ENCODE measurements at places on chromosomes 1 and 21. TPM values are rescaled to one million over a fixed set of nuclear protein-coding genes. Genes with fewer than 3 reads are reported as not detected.

PALMD gene
- total RNA-seq = 1.0 TPM

SFT2D2 gene
- total RNA-seq = 24.7 TPM

GRCh38 chr1:56050911-56051310 lies 528.5 kb downstream of the PLPP3 start:
- no peak for ATAC-seq

GRCh38 chr1:184190616-184191015 lies 139.1 kb downstream of the TSEN15 start:
- no peak for ATAC-seq

- peak; percentile 62 for ATAC-seq
Measured at GRCh38 chr1:197774466-197775281, 606 bp downstream of the DENND1B start.

ZBTB7B gene
- total RNA-seq = 8.8 TPM

SNX7 gene
- 23.0 TPM for total RNA-seq

RIMKLA gene
- total RNA-seq = 0.61 TPM

STIL gene
- 1.2 TPM for total RNA-seq

RIPK4 gene
- total RNA-seq = 0.50 TPM

- peak; percentile 8 for ATAC-seq
Measured at GRCh38 chr1:224433041-224433691, 1.4 kb downstream of the WDR26 start.

UBXN10 gene
- total RNA-seq = 1.5 TPM

- peak; percentile 83 for ATAC-seq
Measured at GRCh38 chr1:38474738-38475623, 384.6 kb downstream of the RRAGC start.

DNA sequence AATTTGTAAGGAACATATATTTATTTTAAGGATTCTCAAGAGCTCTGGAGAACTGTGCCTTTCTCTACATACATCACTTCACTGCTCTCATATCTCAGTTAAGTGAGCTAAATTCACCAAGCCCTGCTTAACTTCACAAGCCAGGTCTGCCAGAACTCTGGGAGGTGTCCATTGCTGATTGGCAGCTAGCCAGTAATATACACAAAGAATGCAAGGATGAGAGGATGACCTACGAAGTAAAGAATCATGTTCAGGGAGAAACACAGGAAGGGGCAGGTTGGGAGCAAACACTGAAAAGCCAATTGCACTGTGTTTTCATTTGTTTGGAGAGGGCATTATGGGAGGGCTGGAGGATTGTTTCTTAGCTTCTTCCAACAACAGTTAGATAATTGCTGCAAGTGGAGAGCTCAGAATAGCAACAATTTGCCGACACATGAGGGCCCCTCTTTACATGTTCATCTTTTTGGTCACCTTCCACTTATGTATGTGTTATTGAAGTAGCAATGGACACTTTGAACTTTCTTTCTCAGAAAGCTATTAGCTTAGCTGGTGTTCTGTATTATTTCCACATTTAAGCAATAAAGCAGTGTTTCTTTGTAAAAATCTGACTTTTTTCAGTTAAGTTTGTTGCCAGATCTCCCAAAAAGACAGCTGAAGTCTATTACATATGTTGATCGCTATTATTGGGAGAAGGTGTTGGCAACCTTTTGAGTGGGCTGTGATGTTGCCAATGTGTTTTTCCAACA lies 254.8 kb downstream of the LTN1 start:
- peak; percentile 20 for ATAC-seq

GRCh38 chr1:43973981-43974442 lies 748 bp upstream of the ATP6V0B start:
- ATAC-seq = no peak

WNT9A gene
- total RNA-seq = 0.94 TPM

DNA sequence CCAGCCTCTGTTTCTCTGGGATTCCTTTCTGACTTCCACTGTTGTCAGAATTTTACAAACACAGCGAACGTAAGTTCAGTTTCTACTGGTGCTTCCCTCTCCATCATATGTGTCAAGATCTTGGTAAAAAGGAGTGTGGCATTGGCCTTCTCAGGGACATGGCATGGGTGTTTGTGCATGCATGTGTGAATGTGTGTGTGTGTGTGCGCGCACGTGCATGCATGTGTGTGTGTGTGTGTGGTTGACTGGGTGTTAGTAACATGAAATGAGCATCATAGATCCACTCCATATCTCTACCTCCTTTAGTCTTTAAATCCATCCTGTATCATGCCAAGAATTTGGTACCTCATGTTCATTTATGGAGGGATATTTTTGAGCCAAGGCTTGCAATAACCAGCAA lies 411.3 kb downstream of the NPHP4 start:
- ATAC-seq = no peak

FAM72D gene
- total RNA-seq = 0.81 TPM

Measured in motor neuron (in vitro differentiated cells).